ENCODE measurements at places on chromosomes 12 and 14.

- no peak for DNase-seq
These were observed 25.3 kb downstream of the JDP2 start for GRCh38 chr14:75452900-75453816.

DNA sequence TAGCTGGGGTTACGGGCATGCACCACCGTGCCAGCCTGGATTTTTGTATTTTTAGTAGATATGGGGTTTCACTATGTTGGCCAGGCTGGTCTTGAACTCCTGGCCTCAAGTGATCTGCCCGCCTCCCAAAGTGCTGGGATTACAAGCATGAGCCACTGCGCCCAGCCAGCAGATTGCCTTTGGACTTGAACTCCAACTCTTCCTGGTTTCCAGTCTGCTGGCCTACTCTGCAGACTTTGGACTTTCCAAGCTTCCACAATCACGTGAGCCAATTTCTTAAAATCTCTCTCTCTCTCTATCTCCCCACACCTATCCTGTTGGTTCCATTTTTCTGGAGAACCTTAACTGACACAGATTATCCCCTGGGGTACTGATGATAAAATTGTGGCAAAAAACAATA lies 55.0 kb downstream of the EMP1 start:
- no peak for DNase-seq

- peak; percentile 43 for DNase-seq
These were observed 25.1 kb upstream of the LTBP2 start for GRCh38 chr14:74637178-74637550.

GRCh38 chr12:106705971-106706370 lies 68.5 kb upstream of the RIC8B start:
- DNase-seq, result no peak

- DNase-seq, result peak; percentile 53
These were observed 140.1 kb downstream of the C12orf75 start for GRCh38 chr12:105470601-105471000.

- DNase-seq, result no peak
These were observed 70.2 kb downstream of the TUNAR start for GRCh38 chr14:95946867-95947266.

- no peak for DNase-seq
These were observed 452.8 kb downstream of the AACS start for GRCh38 chr12:125518074-125518473.

DNA sequence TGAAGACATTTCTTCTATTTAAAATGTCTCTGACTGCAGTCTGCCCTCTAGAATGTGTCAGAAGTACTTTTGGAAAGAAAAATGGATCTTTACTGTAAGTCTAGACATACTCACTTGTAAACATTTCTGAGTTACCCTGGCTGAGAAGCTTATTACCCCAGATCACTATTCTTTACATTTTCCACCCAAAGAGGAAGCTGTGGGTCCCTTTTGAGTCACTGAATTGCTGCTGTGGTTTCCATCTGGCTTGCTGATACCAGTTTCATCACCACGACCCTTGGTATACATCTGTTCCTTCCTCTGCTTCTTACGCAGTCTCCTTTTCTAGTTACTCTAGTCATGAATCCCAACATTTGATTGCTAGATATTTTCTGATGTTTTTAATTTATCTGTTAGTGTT lies 20.2 kb upstream of the CLEC4D start:
- DNase-seq, result peak; percentile 0

DNA sequence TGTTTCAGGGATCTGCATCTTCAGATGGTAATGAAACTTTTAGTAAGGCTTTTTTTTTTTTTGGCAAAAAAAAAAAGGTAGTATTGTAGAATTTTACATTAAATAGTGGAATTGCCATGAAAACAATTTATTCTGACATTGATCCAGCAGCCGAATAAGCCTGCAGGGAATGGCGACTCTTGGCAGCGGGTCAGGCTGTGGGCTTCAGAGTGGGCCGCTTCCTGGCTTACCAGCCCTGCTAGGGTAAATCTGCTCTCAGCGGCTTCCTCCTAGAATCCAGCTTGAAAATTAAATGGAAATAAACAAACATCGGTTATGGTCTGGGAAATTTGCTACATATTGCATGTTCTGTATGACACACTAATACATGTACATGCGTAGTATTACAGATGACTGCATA lies 34.8 kb downstream of the SFSWAP start:
- DNase-seq, result no peak

DNA sequence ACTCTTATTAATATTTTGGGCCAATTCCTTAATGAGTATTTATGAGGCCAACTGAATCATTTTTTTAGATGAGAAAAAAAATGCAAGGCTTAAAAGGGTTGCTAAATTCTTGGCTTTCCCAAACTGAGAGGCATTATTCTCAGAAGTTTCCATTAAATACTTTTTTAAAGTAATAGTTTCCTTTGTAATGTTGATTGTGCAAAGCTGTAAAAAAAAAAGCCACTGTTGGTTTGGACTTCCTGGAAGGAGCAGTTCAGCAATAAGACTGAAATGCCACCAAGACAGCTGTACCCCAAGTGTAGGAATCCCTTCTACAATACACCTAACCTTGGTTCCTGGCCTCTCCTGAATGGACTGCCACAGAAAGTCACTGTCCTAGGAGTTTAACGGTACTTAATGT lies 231.3 kb downstream of the MON2 start:
- no peak for DNase-seq

DNA sequence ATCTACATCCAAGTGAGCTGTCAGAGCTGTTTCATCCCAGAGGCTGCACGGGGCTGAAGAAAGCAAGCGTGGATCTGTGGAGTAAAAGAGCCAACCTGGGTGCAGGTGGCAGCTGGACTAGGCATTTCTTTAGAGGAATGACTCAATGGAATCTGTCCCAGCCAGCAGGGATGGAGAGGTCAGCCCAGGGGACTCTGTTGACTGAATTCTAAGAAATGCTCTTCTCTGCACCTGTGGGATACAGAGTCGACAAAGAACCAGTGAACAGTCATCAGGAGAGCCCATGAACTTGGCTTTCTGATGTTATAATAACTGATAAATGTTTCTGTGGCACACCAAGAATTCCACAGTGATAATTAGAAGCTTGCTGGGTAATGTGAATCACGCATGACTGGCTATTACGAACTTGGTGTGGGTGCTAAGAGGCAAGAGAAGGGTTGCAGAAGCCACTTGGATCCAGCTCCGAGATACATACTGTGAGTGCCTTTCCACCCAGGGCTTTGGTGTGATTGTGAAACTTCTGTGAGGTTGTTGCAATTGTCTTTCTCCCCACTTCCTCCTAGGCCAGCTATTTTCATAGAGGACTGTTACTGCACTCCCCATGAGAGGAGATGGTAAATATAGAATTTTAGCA lies 16.2 kb downstream of the PYGL start:
- no peak for DNase-seq
